ENCODE measurements at places on chromosomes 5 and 9. TPM values are rescaled to one million over a fixed set of nuclear protein-coding genes. Genes with fewer than 3 reads are reported as not detected.
A peak's percentile ranks its signal among the peaks of the same experiment; 100 is the strongest.

GRCh38 chr5:170617533-170618490, 114.0 kb downstream of the KCNIP1 start:
- no peak for DNase-seq

DNA sequence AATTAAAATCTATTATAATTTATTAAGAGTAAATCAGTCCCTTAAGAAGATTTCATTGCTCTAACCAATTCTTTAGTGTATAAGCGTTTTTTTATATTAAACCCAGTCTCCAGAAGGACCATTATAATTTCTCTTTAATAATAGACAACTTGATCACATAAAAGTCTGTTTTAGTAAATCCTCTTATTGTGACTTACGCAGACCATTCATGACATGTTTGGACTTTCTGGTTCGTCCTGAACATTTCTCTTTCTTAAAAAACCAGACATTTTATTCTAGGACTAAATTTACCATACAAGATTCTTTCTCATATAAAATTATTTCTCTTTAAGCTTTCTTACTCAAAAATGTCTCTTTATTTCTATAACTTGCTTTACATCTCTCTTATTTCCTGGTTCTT, 196.2 kb upstream of the RAI14 start:
- no peak for DNase-seq

DNA sequence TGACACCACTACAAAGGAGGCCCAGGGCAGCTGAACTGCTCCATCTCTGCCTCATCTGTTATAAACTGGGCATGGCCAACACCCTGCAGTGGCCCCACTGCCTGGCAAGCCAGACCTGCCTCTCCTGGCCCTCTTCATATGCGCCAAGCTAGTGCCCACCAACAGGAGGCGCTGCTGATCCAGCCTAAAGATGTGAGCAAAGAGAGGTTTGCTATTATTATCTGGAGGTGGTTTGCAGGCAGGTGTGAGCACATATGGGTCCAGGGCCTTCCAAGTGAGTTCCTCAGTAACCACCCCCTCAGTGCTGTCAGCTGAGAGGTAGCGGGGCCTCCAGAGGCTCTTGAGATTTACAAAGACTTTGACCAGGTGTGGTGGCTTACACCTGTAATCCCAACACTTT, 232.2 kb downstream of the SYK start:
- DNase-seq: no peak

DNA sequence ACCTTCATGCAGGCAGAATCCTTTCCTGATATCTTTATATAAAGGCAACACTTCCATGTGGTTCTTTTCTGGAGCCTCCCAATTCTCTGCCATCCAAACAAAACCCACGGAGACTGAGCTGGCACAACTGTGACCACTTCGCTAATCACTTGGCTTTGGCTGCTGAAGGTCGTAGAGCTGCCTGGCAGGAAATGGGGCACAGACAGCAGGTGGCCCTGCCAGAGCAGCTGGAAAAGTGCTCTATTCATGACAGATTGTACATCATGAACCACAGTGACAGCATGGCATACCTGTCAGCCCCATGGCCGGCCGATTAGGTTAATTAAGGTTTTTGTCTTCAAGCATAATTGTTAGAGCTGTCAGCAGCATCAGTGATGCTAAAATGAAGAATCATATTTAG, 141.9 kb upstream of the ANKRD55 start:
- DNase-seq: no peak

DNA sequence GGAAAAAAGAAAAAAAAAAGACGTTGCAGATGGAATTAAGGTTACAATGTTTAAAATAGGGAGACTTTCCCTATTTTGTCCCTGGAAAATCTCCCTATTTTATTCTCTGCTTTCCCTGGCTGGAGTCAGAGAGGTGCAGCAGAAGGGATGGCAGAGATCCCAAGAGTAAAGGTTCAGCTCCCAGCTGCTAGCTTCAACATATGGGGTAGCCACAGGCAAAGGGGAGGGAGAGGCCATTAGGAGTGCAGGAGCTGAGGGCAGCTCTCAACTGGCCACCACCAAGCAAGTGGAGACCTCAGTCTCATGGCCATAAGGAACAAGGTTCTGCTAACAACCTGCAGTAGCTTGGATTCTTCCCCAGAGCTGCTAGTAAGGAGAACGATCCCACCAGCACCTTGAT, 367.0 kb upstream of the DAP start:
- DNase-seq: no peak

DNA sequence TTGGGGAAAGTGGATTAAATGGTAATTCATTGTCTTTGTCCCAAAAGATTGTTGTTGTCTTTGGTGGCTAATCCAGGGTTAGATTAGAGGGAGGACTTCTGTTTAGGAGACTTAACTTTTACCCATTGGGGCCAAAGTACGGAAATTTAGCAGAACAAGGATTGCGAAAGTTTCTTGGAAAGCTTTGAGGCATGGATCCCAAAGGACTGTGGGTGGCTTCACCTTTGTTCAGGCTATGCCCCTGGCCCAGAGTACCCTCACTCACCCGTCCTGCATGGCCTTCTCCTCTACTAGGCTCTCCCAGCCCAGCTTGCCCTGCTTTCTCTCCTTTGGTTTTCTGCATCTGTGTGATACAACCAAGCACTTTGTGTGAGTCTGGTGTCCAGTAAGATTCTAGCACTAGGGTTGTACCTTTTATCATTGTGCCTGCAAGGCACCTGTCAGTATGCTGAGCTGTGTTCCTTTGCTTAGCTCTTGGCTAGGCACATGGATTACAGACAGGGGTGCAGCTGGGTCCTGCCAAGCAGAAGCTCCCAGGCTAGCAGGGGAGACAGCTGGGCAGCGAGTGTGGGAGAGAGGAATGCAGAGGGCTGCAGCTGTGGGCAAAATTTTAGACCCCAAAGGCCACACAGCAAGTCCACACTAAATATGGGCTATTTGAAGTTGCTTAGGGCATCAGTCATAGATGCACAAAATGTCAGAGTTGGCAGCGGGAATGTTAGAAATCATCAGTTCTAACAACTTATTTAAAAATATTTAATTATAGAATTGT, 3.2 kb downstream of the PPARGC1B start:
- no peak for DNase-seq

DNA sequence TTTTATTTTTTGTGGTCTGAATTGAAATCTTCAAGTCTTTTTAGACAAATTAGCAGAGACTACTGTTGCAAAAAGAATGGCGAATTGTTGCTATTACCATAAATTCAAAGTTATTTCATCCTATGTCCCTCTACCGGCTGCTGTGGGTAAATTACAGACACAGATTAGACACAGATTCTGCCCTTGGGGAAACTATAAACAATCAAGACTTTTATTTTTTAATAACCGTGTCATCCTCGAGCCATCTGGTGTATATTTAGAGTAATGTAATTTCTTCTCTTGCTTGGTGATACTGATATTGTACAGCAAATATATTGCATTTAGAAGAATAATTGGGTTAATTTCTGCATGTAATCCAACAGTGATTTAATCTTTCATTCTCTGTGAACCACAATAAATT, 228.0 kb upstream of the ADAMTSL1 start:
- DNase-seq: no peak

DNA sequence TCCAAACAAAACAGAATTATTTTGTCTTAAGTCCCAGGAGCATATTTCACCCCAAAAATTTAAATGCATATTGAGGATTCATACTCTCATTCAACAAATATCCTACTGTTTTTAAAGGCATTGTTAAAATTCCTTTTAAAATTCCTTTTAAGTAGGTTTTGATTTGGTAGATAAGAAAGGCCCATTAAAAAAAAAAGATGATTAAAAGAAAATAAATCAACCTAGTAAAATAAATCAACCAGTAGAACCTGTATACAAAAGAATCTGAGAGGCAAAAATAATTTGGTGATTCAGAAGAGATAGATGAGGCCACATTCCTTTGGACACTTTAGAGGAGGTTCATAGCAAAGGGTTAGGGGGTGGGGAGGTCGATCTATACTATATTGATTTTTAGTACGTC, 585.3 kb upstream of the TLE4 start:
- no peak for DNase-seq

DNA sequence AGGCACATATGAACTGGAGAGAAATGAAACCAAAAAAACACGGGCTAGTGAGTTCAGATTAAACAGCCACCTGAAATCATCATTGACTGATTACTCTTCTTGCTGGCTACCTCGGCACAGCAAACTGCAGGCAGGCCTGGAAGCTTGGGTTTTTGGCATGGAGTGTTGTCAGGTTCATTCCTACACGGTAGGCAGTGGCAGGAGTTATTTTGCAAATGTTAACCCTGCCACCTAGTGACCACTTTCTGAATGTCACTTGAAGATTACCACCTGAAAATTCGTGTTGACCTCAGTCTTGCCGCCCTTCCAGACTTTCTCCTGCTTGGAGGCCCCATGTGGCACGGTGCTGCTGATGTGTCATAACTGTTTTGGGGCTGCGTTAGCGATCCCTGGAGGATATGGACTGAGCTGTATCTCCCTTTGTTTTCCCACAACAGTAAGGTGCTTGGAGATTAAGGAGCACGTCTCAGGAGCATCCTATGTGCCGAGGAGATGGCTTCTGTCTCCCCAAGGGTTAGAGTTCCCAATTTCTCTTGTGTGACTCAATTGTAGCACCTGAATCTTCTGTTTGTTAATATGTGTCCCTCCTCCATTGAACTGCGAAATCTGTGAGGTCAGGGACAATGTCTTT, 12.7 kb upstream of the CD180 start:
- DNase-seq: peak; percentile 48

- no peak for DNase-seq
Measured at GRCh38 chr9:129509533-129509928, 111.4 kb downstream of the C9orf50 start.

DNA sequence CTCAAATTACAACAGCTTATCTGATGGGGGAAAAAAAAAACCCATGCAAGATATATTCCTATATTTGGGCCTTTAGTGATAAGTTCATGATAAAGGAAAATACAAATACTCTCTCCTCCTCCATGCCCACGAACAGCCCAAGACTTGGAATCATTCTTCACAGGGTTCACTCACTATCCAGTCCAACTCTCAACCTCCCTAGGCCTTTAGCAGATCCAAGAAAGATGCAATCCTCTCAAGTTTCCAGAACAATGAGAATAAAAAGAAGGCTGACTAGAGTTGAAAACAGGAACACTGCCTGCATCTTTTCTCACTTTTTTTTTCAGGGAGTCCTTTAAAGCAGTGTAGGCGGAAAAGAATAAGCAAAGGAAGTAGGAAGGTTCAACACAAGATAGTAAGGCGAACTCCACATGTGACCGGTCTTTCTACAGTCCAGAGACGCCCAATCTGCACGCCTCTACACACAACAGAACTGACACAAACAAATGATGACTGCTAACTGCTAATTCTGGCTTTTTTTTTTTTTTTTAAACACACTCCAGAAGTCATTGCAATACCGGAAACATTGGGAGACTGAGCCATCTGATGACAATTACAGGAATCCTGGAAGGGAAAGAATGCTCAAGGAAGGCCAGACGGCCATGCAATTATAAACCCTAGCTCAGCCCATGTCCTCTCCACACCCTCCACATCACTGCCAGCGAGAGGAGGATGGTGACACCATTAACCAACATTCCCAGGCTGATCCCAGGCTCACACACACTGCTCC, 75.4 kb downstream of the BNC2 start:
- no peak for DNase-seq

GRCh38 chr5:90131383-90132133, 278.0 kb downstream of the CETN3 start:
- DNase-seq: no peak

DNA sequence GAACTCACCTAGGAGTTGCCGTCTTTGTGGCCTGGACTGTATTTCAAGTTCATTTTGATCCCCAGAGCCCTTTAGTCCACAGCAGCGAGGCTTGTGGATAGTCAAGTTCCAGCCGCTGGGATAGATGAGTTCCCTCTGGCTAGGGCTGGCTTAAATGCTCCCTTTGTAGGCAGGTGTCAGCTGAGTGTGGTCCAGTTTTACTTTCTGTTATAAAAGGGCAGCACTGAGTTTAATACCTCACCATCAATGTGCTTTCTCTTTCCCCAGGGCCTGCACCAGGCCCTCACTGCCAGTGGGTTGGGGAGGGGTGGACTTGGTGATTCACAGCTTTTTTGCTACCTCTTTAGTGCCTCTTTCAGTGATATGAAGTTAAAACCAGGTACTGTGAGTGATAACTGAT, 188.2 kb downstream of the SLCO4C1 start:
- no peak for DNase-seq

DNA sequence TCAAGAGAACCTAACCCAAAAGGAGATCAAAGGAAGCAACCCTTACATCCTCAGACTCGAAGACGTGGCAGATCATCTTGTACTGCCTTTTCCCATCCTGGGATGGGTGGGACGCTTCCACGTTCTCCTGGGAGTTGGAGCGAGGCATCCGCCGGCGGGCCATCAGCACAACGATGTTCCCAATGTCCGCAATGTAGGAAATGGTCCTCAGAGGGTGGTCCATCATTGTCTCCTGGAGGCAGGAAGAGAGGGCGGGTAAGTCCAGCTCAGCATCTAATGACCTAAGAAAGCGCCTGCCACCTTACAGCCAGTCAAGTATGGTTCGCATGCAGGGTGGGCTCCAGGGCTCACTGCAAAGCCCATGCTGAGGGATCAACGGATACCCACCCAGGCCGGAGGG, 131.2 kb downstream of the ENTREP1 start:
- no peak for DNase-seq

GRCh38 chr5:8729437-8729836, 816.4 kb downstream of the SEMA5A start:
- no peak for DNase-seq

- DNase-seq: no peak
Measured at GRCh38 chr5:143400541-143401226, 2.8 kb downstream of the NR3C1 start.

- peak; percentile 70 for DNase-seq
Measured at GRCh38 chr9:110048403-110048975, 159.5 kb downstream of the C9orf152 start.

- DNase-seq: no peak
Measured at GRCh38 chr5:154618696-154619095, 136.5 kb upstream of the LARP1 start.

- DNase-seq: no peak
Measured at GRCh38 chr5:66814146-66814991, 218.2 kb downstream of the MAST4 start.

DNA sequence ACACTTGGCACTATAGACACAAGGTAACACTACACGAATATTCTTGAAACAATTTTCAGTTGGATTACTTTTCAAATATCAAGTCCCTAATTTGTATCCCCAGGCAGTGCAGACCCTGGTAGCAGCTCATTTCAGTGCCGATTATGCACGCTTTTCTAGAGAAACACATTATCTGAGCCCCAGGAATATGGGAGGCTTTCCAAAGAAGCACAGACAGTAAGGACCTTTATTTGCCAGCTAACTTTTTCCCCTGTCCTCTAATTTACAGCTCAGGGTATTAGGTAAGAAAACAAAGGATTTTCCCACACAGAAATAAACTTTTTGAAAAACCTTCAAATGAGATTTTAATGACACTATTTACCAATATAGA, 852.3 kb upstream of the DMAC1 start:
- no peak for DNase-seq

- DNase-seq: no peak
Measured at GRCh38 chr9:98607152-98607551, 101.6 kb downstream of the GABBR2 start.

GMCL2 gene
- total RNA-seq: not detected

FOXD4L6 gene
- total RNA-seq: not detected

TBC1D9B gene
- total RNA-seq: 52.2 TPM

FSTL4 gene
- not detected for total RNA-seq

APBA1 gene
- 17.6 TPM for total RNA-seq

PCSK1 gene
- total RNA-seq: 0.08 TPM

ENTPD2 gene
- total RNA-seq: 0.12 TPM

SPATA31D4 gene
- not detected for total RNA-seq

ANKDD1B gene
- total RNA-seq: 0.57 TPM

PCDHAC2 gene
- 0.38 TPM for total RNA-seq

GPSM1 gene
- 65.4 TPM for total RNA-seq

MUSK gene
- 0.23 TPM for total RNA-seq

KIF4B gene
- 0.12 TPM for total RNA-seq

HACD4 gene
- total RNA-seq: 3.6 TPM

CXCL14 gene
- total RNA-seq: 3.0 TPM

All from ovary (tissue), 10 donors.